ENCODE measurements at places on chromosomes 5 and 9.

GRCh38 chr9:12271421-12271891, 421.7 kb upstream of the TYRP1 start:
- DNase-seq, result peak; percentile 21

DNA sequence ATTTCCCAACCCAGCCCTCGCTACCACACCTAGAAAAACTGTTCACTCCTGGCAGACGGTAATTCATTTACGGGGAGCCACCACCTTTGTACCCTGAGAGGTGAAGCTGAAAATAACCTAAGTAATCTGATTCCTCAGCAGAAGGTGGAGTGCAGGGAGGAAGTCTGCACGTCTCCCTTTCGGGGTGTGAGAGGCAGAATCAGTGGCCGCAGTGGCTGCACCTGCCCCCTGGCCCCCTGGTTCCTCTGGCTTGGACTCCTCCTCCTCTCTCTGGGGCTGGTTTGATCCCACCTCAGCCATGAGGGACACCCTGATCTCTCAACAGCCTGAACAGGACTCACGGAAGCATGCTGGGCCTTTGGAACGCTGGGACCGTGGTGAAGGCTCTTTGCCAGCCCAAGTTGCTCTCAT, 10.5 kb downstream of the TMEM174 start:
- no peak for DNase-seq

- DNase-seq, result no peak
Measured at GRCh38 chr5:134576386-134577021, 51.0 kb downstream of the JADE2 start.

- DNase-seq, result no peak
Measured at GRCh38 chr9:24738421-24738961, 192.8 kb upstream of the IZUMO3 start.

DNA sequence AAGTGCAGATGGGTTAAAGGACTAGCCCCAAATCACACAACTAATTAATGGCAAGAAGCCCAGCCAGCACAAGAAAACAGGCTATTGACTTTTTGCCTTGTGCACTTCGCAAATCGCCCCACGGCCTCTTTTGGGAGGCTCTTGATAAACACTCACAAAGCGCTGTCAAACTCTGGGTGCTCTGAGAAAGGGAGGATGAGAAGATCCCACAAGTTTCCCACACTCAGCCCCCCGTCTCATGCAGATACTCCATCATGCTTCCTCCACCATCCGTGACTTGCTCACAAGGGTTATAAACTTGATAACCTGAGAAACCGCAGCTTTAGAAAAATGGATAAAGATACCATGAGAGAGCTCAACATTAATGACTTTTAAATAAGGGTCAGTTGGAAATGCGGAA, 219.7 kb downstream of the EBF1 start:
- no peak for DNase-seq

GRCh38 chr5:156522651-156523529, 195.9 kb downstream of the SGCD start:
- DNase-seq, result no peak

- DNase-seq, result no peak
Measured at GRCh38 chr9:136596630-136597031, 50.8 kb upstream of the NOTCH1 start.

GRCh38 chr5:115415143-115415491, 118.7 kb upstream of the CCDC112 start:
- no peak for DNase-seq

DNA sequence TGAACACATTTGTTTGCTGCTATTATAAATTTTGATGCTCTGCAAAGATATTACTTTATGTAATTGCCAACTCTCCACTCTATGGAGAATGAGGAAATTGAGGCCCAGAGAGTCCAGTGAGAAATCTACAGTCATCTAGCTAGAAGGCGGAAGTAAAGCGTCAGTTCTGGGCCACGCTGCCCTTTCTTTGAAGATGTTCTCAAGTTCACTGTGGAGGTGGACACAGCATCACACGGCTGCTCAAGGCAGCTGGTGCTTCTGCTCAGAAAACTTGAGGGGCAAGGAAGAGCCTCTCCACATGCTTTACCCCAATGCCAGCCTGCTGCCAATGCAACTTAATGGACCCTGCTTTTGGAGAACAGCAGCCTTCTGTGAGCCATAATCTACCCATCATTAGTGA, 96.3 kb downstream of the TTLL11 start:
- no peak for DNase-seq
